Activated CD4-positive, alpha-beta T cell treated with anti-CD3 and anti-CD28 coated beads for 36 hours (primary cell): ENCODE measurements at places on chromosomes 11 and 22. TPM values are rescaled to one million over a fixed set of nuclear protein-coding genes. Genes with fewer than 3 reads are reported as not detected.
A peak's percentile ranks its signal among the peaks of the same experiment; 100 is the strongest.

- DNase-seq: peak; percentile 19
Observed at GRCh38 chr22:18968011-18968749, 32.1 kb upstream of the PRODH start.

- DNase-seq: no peak
Observed at GRCh38 chr11:64058494-64058893, 22.8 kb downstream of the FLRT1 start.

- DNase-seq: peak; percentile 98
Observed at GRCh38 chr22:37696657-37697537, at the start of gene TRIOBP. Gene TRIOBP, plus strand, starts transcription at chr22:37697048. Its CDS starts 4,318 bp downstream, at chr22:37701366.

DNA sequence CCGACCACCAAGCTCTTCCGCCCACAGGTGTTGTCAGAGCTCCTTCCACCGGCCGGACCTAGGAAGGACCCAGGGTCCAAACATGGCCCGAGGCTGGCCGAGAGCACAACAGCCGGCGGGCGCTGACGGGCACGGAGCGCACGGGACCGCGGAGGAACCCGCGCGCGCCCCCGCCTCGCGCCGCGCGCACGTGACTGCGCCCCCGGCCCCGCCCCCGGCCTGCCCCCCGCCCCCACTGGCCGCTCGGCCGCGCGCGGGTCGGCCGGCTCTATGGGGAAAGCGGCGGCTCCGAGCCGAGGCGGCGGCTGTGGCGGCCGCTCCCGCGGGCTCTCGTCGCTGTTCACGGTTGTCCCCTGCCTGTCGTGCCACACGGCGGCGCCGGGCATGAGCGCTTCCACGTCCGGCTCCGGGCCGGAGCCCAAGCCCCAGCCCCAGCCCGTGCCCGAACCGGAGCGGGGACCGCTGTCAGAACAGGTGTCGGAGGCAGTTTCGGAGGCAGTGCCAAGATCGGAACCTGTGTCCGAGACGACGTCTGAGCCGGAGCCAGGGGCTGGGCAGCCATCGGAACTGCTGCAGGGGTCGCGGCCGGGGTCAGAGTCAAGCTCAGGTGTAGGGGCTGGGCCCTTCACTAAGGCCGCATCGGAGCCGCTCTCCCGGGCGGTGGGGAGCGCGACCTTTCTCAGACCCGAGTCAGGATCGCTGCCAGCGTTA lies at the start of gene OSBP2:
OSBP2 (plus strand) TSS at position 235 of the 711 bp plus-strand sequence; CDS start at position 271, 36 bp downstream.
- DNase-seq: peak; percentile 57

GRCh38 chr22:49792107-49792506 lies 35.6 kb downstream of the BRD1 start:
- no peak for DNase-seq

DNA sequence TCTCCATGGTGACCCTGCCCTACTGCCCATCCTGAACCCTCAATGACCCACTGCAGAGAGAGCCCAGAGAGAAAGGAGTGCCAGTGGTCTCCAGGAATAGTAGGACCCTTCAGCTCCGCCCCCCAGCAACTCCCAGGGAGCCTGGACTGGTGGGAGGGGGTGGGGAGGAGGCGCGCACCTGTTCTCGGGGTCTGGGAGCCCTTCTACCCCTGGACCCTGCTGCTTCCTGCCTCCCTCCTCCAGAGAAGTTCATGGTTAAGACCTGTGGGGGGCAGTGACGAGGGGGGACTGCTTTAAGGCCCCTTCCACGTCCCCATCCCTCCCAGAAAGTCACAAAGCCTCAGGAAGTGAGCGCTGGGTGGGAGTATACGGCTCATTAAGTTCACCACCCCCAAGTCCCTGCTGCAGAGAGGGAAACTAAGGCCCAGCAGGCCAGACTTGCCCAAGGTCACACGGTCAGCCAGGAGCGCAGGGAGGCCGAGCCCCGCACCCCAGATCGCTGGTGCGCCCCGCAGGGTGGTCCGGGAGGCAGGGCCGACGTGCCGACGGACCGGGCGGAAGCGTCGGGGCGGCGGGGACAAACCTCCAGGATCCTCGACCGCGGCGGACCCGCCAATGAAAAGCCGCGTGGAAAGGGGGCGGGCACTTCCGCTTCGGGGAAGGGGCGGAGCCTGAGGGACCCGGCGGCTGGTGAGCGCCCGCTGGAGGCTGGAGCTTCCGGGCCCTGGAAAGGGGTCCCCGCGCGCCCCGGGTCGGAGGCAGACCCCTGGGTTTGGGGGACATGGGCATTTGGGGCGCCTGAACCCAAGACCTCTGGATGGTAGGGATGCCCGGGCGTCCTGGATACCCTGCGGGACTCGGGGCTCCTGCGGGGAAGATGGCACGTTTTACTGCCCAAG lies at the start of the genes NUDT22 and TRPT1:
NUDT22 (plus strand) TSS at position 667 of the 899 bp plus-strand sequence. CDS start 379 bp downstream, outside the sequence.
TRPT1 (minus strand) TSS at position 579 of the 899 bp plus-strand sequence; CDS start at position 253, 326 bp downstream.
- DNase-seq: peak; percentile 96

GRCh38 chr11:33935461-33936456 lies 43.9 kb upstream of the LMO2 start:
- DNase-seq: no peak

DNA sequence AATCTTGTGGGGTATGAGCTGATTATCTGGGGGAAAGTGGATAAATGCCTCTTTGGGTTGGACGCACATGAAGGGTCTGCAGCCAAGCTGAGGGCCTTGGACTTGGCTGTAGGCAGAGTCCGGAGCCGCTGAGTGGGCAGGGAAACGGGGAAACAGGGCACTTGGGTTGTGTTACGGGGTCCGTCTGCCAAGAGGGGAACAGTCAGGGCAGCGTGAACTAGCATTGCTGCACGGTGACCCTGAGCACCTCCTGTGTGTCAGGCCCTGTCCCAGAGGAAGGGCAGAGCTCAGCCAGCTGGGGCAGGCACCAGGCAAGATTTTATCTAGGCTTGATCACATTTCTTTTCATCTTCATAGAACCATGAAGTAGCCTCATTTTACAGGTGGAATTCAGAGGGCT lies 11.9 kb downstream of the FAM83F start:
- no peak for DNase-seq

DNA sequence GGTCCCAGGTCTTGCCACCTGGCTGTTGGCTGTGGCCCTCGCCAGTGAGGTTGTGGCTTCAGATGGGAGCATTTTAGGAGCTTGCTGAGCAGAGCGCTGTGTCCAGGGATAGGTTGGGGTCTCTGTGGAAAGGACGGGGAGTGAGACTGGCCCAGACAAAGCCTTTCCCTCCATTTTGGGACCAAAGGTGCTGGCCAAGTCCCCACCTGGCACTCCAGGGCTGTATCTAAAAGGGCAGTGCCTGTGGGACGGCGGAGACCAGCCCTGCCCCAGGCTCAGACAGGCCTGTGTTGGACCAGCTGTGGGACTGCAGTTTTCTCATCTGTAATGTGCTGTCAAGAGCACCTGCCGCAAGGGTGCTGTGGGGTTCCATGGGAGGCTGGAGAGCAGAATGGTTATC lies 5.0 kb upstream of the KCTD17 start:
- no peak for DNase-seq

DNA sequence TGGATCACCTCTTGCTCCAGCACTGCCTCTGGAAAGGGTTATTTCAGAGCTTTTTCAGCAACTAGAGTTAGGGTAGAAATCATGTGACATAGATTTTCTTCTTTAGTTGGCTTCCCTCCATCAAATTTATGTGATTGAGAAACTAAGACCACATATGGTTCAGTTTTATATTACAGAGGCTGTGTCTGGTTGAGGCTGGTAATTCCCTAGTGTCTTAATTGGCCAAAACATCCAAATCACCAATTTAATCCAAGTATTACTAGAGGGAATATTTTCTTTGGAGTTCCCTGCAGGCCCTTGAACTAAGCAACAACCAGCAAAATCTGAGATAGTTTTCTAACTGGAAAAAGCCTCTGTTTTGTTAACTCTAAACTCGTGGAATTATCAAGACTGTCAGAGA lies 136.3 kb downstream of the ARHGAP42 start:
- DNase-seq: no peak

GRCh38 chr11:72673943-72674828 lies at the start of gene PDE2A:
Gene PDE2A, minus strand, starts transcription at chr11:72674422. Its CDS starts 215 bp downstream, at chr11:72674207.
- DNase-seq: no peak

DNA sequence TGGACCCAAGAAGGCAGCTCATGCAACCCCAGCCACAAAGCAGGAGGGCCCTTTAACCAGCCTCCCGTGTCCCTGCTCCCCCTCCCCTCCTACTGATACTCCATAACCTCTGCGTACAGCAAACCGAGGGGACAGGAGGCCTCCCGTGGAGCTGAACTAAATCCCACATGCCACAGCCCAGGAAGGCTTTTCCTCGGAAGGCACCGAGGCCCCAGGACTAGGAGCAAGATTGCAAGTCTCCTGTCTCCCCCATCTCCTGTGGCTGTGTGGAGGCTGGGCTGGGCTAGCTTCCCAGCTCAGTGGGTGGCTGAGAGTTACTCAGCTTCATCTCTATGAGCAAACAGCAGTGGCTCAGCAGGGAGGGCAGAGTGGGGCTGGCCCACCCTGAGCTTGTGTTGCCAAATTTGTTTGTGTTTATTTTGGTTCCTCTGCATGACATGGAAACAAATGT lies 62.7 kb upstream of the NECTIN1 start:
- DNase-seq: no peak

DNA sequence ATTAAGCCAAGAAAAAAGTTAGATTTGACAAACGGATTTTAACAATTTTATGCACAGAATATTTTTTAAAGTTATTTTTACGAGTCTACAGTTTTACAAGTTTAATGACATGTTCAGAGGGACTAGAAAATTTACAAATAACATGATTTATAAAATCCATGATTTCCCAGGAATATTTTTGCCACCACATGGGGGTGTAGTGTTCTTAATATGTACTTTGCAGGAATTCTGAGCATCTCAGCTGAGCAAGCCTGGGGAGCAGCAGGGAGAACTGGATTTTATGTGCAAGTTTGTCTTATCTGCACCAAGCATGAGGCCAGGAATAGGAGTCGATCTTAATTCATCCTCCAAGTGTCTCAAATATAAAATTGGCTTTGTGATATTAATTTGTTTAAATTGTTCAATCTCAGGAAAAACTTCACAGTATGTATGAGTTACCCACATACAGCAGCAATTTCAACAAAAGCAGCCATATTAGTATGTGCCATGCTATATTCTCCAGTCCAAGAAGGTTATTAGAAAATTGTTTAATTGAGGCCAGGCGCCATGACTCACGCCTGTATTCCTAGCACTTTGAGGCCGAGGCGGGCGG lies 826.3 kb downstream of the DLG2 start:
- no peak for DNase-seq

DNA sequence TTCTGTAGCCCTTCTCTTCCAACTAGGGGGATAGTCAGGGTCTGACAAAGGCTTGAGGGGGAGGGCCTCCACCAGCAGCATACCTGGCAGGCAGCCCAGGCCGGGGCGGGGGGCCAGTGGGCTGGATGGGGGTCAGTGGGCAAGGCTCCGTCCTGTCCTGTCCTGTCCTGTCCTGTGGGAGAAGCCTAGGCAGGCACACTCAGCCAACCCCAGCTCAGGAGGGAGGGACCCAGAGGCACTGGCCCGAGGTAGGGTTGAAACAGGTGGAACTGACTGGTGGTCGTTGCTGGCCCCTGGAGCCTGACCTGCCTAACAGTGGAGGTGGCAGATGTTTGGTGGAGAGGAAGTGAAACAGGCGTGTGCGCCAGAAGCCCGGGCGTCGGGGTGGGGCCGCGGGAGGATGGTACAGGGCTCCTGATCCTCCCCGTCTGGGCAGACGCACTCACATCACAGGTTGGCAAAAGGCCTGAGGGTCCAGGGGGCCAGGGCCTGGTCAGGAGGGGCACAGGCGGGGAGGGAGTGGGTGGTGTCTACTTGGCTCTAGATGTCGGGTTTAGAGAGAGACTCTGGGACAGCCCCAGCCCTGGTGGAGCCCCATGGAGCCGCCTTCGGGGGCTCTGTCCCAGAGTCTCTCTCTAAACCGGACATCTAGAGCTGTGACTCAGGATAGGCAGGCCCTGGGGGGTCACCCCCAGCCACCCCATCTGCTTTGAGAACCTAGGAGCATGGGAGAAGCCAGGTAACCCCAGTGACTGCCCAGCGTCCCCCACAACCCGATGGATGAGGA lies 32.5 kb upstream of the GRAMD4 start:
- DNase-seq: peak; percentile 54

DNA sequence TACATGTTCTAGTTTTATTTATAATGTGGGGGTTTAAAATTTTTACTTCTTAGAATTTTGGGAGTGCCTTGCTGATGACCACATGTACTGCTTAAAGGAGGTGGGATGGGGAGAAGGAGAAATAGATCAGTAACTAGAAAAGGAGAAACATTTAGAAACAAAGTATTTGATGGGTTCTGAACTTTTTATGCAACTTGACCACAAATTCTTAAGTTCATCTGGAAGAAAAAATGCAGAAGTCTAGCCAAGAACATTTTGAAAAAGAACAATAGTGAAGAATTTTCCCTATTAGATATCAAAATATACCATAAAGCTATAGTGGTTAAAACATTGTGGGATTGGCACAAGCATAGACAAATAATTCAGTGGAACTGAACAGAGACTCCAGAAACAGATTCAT lies 73.3 kb upstream of the AMPD3 start:
- no peak for DNase-seq

DNA sequence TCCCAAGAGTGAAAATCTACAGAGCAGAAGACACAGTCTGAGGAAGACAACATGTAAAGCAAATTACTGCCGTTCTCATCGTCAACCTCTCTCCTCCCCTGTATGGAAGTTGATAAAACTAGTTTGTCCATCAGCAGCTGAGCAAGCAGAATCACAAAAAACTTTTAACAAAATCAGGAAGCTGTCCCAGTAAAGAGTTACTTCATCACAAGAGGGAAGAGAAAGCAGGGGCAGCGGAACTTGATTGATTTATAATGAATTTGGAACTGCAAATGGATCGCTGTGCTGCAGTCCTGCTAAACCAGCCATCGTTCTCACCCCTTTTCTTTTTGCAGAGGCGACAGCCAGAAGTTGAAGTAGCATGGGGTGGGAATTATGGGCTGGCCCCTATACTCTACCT lies 13.7 kb upstream of the UCP3 start:
- DNase-seq: no peak

GRCh38 chr11:111654601-111655000 lies 52.4 kb downstream of the SIK2 start:
- no peak for DNase-seq

- no peak for DNase-seq
Observed at GRCh38 chr22:37880668-37881440, 25.2 kb upstream of the MICALL1 start.

- DNase-seq: peak; percentile 45
Observed at GRCh38 chr11:128715691-128716561, 22.1 kb downstream of the FLI1 start.

- no peak for DNase-seq
Observed at GRCh38 chr11:110598725-110599124, 113.5 kb downstream of the ARHGAP20 start.

- DNase-seq: no peak
Observed at GRCh38 chr11:117604336-117604995, 192.6 kb downstream of the DSCAML1 start.

Gene UBE2L6
- 179 TPM for total RNA-seq

Gene ASPHD2
- total RNA-seq: 10.5 TPM

Gene SHANK3
- 0.16 TPM for total RNA-seq

Gene TMPRSS5
- 0.32 TPM for total RNA-seq

Gene NUDT8
- total RNA-seq: 23.4 TPM

Gene SOX10
- not detected for total RNA-seq

Gene C11orf65
- 3.4 TPM for total RNA-seq

Gene PRG3
- not detected for total RNA-seq
